ENCODE measurements at places on chromosomes 5 and 9.

- no peak for DNase-seq
These were observed 20.7 kb downstream of the TTC1 start for GRCh38 chr5:160029540-160030139.

DNA sequence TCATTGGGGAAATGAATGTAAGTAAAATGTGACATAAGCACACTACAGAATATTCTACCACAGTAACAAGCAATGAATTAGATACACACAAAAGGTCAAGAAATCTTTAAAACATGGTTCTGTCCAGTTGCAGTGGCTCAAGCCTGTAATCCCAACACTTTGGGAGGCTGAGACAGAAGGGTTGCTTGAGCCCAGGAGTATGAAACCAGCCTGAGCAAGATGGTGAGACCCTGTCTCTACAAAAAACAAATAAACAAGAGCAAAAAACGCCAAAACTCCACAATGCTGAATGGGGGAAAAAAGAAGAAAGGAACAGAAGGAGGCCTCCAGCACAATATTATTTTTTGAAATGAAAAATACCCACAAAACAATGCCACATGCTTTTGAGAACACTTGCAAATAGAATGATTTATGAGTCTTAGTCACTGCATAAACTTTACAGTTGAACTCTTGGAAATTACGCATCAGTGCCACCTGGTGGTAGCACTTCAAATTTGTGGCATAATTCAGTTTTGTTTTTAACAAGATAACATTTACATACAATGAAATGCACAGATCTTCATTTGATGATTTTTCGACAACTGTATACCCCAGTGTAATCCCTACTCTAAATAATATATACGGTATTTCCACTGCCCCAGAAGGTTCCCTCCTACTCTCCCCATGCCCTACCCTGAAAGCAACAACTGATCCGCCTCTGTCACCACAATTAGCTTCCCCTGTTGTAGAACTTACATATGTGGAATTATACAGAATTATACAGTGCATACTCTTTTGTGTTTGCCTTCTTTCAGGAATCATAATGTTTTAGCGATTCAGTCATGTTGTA, 14.4 kb upstream of the SPINK4 start:
- DNase-seq, result peak; percentile 81

GRCh38 chr9:116541402-116541801, 145.7 kb upstream of the TRIM32 start:
- DNase-seq, result no peak

DNA sequence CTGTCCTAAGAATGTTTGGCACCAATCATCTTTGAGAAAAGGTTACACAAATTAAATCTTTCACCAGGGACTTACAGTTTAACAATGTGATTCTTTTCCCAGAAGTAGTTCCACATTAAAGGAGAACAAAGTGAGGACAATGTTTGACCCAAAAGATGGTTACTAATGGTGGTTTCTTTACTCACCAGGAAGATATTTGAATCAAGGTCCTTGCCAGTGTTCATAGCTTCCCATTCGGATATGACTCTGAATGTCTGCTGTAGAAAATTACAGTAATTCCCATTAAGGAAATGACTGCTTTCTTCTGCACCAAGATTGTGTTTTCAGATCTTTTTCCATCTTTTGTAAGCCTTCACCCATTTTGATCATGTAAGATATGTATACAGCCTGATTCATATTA, 114.6 kb upstream of the ADAMTSL1 start:
- no peak for DNase-seq

DNA sequence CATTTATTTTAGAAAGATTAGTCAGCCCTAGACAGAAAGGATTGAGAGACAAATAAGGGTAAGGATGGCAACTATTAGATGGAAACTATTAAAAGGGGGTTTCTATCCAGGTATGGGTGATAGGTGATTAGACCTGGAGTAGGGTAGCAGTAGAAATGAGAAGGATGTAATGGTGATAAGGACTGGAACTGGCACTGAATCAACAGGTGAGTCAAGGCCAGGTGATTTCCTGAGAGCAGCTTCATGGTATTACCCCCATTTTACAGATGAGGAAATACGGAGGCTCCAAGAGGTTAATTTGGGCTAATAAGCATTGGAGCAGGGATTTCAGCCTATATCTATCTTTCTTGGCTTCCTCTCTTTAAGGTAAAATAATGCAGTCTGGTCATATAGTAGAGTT, 55.7 kb downstream of the CAST start:
- no peak for DNase-seq

- DNase-seq, result no peak
These were observed 117.0 kb upstream of the ANKRD55 start for GRCh38 chr5:56350011-56350596.

DNA sequence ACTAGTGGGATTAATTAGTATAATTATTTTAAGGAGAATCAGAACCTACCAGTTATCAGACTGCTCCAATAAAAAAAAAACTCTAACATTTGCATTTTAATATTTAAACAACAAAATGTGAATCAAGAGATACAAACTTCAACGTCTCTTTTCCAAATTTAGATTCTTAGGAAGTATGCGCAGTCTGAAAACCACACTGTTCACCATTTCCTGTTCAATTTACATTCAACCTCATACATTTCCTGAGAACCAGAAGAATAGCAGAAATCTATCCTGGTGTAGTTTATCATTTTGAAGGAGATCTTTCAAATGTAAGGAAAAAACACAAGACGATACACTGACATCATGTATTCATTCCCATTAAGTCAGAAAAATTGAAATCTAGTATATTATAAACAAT, 869.2 kb downstream of the EFNA5 start:
- DNase-seq, result no peak

GRCh38 chr5:172353271-172353812, 69.8 kb upstream of the UBTD2 start:
- DNase-seq, result no peak

DNA sequence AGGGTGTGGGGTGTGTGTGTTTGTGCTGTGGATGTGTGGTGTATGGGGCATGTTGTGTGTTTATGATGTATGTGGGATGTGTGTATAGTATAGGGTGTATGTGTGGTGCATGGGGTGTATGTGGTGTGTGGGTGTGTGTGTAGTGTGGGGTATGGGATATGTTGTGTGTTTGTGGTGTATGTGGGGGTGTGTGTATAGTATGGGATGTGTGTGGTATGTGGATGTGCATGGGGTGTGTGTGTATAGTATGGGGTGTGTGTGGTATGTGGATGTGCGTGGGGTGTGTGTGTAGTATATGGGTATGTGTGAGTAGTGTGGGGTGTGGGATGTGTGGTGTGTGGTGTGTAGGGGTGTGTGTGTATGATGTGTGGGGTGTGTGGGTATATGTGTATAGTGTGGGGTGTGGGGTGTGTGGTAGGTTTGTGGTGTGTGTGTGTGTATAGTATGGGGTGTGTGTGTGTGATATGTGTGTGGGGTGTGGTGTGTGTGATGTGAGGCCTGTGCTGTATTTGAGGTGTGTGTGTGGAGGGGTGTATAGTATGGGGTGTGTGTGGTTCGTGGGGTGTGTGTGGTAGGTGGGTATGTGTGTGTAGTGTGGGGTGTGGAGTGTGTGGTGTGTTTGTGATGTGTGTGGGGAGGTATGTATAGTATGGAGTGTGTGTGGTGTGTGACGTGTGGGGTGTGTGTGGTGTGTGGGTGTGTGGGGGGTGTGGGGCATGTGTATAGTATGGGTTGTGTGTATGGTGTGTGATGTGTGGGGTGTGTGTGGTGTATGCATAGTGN, 10.5 kb downstream of the ECSCR start:
- DNase-seq, result no peak

GRCh38 chr5:96706433-96707111, 44.4 kb downstream of the CAST start:
- no peak for DNase-seq

DNA sequence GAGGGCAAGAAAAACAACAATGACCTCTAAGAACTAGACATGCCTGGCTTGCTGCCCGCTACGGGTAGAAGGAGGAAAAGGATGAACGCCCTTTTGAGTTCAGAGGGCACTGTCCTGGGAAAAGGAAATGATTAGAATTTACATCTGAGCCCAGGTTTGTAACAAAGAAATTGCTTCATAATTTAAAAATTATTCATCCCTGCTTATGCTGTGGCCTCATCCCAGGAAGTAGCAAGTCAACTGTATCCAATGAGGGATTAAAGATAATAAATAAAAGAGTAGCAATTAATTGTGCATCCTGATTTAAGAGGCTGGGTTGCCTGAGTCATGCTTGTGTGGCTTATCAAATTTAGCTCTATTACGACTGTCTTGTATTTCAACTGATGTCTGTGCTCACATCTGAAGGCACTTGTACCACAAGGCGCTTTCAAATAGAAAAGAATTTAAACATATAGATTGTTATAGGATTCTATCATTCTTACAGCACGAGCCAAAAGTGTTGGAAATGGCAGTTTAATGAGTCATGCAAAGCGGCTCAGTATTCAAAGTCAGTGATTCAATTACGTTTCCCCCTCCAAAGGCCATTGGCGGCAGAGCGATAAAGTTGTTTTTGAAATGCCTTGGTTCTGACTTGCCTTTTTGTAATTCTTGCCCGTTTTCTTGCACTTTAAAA, 40.0 kb upstream of the DMRT1 start:
- no peak for DNase-seq

DNA sequence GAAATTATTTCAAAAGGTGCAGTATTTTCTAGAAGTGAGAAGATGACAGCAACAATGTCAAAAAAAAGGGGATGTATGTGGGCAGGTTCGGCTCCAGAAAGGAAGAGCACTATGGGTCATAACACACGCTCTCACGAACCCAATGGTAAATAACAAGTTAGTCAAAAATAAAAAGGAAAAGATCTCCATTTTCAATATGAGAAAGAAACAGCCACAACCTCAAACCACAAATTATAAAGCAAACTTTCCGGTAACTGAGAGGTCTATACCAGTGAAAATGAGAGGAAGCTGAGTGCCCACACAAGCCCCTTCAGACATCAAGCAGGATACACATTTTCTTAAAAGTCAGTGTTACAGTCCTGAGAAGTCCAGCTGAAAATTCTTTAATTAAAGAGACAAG, 398.5 kb upstream of the RPS23 start:
- peak; percentile 18 for DNase-seq

- DNase-seq, result no peak
These were observed 231.2 kb downstream of the CHSY3 start for GRCh38 chr5:130135506-130135905.

DNA sequence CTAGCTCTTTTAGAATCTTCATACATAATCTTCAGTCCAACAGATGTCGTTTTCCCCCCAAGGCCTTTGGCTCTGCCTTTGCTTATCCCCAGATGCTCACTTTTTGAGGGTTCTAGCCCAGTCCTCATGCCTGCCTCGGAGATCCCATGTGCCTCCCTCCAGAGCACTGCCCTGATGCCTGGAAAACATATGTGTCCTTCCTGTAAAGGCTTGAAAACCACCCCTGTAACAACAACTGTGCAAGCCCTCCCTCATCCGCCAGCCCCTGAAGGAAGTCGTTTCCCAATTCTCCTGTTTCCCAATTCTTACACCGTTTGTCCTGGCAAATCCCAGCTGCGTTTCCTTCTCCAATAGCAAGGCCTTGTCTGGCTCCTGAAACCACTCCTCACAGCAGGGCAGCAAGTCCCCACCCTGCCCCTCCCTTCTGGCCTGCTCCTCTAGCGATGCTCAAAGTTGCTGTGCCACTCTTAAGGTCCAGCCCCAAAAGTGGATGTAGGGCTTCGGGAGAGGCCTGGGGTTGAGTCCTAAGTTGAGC, 52.2 kb downstream of the SLC36A1 start:
- no peak for DNase-seq

- no peak for DNase-seq
These were observed 56.2 kb downstream of the CAMK4 start for GRCh38 chr5:111280282-111280951.

DNA sequence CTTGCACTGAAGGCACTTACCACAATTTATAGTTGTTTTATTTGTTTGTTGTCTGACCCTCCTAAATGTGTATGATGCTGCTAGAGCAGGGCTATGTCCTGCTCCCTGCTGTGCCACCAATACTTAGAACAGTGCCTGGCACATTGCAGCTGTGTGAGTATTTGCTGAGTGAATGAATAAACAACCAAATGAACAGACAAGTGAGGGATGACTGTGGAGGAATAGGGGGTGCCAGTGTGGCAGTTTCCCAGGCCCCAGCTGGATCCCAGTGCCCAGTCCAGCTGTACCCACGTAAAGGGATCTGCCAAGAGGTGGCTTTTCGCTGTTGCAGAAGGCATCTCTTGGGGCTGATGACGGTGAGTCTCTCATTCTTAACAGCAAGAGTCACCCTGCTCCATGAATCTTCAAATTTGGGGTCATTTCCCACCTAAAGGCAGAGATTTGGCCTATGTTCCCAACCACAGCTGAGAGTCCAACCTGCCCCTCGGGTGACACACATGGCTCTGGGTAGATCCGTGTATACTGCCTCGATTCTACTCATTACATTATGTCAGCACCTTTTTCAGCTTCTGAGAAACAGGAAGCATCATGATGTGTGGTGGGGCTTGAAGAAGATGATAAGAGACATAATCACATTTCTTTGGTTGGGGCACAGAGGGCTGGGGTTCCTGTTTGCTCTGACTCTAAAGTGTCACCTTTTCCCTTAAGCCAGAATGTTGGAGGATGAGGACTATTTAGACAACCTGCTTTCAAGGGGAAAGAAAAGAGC, 14.3 kb downstream of the IL5 start:
- DNase-seq, result peak; percentile 9

DNA sequence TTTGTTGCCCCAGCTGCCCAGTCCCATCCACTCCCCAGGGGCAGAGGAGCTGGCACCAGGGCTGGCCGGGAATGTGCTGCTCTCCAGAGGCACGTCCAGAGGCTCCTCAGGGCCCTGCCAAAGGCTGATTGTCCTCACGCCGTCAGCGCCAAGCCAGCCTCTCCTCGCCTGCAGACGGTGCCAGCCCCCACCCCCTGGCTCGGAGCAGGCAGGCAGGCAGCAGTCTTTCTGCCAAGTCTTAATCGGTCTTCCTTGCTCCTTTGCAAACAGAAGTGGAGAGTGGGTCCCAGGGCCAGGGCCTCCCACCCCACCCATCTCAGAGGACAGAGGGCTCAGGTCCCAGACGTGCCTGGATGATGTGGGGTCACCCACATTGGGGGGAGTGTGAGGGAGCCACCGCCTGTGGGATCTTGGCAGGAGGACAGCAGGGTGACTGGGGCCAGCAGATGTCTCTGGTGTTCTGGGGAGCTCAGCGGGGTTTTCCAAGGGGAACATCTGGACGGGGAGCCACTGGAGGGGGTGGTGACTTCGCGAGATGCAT, 36.3 kb downstream of the FAM163B start:
- DNase-seq, result no peak

DNA sequence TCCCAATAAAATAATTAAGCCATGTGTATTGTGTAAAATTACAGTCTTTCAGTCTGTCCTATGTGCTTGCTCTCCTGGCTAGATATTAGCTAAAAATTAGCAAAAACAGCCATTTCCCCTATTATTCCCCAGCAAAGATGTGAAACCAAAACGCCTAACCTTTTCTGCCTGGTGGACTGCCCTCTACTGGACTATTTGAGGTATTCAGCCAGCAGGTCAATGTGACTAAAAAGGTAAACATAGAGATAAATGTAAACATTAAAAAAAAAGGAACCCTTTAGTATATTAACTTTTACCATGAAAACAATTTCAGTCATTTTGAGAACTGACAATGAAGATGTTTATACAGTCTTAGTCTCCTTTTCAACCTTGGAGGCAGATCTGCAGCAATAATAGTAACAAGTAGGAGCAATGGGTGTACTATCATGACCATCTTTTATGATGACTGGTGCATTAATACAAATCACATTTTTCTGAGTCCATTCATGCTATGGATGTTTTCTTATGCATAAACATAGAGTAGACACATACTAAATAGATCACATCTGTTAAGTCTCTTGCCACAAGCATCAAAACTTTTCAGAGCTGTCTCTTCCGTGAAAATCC, 10.1 kb downstream of the ATG12 start:
- DNase-seq, result peak; percentile 16

All from stimulated activated CD4-positive, alpha-beta T cell treated with anti-CD3 and anti-CD28 coated beads, Interleukin-15, amount 100 ng/mL, for 24 hours (primary cell).